ENCODE measurements at places on chromosomes 5 and 9.

- DNase-seq: no peak
These were observed 95.1 kb downstream of the DAPK1 start for GRCh38 chr9:87592554-87593358.

DNA sequence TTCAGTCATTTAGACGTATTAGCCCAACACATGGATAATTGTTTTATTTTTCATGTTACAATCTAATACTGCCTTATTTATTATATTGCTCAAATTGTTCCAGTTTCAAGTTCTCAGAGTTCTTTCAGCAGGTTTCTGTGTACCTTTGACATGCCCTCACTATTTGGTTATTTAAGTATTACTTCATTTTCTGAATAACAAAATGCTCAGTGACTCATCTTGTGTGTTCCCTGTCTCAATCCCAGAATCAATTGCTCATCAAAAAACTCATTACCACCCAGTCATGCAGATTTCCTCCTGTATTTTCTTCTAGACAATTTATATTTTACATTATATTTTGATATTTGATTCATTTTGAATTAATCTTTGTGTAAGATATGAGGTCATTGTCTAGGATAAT, 562.6 kb downstream of the ANXA1 start:
- no peak for DNase-seq

DNA sequence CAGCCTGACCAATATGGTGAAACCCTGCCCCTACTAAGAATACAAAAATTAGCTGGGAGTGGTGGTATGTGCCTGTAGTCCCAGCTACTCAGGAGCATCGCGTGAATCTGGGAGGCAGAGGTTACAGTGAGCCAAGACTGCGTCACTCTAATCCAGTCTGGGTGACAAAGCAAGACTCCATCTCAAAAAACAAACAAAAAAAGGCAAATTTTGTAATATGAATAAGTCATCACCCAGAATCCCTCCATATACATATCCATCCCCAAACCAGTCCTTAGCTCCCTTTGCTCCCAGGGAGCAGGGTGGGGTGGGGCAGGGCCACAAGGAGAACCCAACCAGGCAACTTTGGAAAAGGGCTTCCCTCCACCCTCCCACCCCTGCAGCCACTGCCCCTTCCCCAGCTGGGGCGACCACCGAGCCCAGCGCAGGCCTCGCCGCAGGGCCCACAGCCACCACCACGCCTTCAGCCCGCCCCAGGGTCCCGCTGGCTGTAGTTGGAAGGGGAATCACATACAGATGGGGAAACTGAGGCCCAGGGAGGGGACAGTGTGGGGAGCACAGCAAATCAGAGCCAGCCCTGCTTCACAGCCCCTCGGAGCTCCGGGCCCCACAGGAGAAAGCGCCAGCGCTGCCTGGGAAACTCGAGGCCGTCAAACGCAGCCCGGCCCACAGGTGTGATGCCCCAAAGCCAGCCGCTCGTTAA, 7.8 kb downstream of the NOTCH1 start:
- no peak for DNase-seq

- peak; percentile 34 for DNase-seq
These were observed 124.4 kb downstream of the TENT4A start for GRCh38 chr5:6837519-6838110.

DNA sequence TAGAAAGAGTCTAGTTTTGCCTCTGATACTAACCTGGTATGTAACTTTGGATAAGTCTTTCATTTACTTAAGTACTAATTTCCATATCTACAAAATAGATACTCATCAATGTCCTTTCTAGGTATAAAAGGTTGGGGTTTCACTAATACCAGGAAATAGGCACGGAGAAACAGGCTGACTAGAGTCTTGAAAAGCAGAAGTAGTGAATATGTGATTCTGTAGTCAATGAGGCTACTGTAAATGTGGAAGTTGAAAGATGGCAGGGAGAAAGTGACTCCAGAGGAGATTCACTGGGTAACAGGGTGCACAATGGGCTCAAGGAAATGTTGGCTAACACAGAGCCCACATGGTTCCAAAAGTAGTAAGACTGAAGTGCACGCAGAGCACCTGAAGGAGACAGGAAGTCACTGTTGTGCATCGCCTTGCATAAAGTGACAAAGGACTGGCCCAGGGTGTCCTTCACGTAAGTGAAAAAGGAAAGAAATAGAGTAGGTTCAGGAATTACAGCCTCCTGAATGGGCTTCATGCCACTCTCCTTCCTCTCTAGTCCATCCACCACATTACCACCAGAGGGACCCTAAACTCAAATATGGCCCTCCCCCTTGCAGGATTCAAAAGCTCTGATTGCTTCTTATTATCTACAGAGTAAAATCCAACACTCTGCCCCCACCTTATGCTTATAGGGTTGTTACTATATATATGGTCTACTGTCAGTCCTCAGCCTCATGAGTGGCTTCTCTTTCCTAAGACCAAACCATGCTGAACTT, 288.0 kb upstream of the SMARCA2 start:
- DNase-seq: no peak

DNA sequence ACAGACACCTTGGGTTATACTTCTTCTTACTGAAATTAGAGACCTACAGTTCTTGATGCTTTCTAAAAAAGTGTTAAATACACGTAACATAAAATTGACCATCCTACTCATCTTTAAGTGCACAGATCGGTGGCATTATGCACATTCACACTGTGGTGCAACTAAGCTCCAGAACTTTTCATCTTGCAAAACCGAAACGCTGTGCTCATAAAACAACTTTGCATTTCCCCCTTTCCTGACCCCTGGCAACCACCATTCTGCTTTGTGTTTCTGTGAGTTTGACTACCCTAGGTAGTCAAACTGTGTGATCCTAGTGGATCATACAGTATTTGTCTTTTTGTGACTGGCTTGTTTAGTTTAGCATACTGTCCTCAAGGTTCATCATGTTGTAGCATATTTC, 3.9 kb downstream of the MVB12B start:
- no peak for DNase-seq

DNA sequence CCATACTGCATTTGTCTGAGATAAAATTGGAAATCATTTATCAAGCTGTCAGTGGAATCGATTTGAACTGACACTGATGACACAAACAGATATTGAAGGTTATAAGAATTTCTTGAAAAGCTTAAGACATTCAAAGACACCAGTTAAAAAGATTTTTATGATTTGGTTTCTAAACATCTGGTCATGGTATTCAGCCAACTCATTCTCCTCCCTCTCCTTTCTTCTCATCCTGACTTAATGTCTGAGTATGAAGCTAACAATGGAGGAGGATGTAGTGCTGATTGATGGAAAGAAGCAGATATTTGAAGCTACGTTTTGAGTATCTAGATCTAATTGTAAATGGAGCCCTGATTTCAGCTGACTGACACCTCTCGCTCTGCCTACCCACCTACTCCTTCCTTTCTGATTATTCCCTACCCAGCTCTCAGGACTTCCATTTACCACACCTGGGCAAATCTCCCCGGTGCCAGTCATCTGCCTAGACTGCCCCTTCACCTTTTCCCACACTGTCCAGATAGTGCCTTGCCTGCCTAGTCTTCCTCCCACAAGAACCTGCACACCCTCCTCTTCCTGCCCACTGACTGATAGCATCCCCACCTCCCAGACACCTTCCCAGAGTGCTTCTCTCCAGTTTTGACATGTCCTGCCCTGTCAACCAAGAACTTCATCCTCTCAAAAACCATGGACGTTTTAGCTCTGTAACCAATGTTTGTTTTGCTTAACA, 20.7 kb upstream of the LIFR start:
- no peak for DNase-seq
